Activated T-helper 1 cell treated with anti-CD3 and anti-CD28 coated beads, Interleukin-12 subunit alpha, Interleukin-12 subunit beta, Interleukin-2, Interleukin-4 antibody, amounts not matched to agents 30 ng/mL and 10 ng/mL and 1 ng/mL, durations not matched to agents 14 hours and 24 hours and 36 hours (primary cell): ENCODE measurements at places on chromosomes 3 and 15.

GRCh38 chr3:194042927-194043326, 93.0 kb upstream of the HES1 start:
- no peaks in the 10 kb centered on the region for H3K36me3 ChIP-seq
- H3K27me3 ChIP-seq, result peaks cover 9% of the 10 kb centered on the region
- H3K4me1 ChIP-seq, result peaks cover 9% of the 10 kb centered on the region

DNA sequence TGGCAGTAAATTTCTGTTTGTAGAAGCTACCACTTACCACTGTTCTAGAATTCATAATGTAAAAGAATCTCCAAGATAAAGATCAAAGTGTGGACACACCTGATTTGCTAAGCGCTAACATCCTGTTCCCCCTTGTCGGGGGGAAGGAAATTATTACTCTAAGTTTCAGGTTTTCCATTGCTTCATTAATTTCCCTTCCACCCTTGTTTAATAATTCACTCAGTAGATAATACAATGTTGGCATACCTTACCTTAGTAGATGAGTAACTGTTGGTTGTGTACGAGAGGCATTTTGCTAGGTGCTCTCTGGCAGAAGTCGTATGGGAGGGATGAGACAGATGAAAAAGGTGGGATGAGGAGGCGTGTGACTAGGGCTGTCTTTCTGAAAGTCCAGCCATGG, 641.2 kb upstream of the ARRDC4 start:
- no peak overlapping the region for H3K4me3 ChIP-seq
- H3K4me1 ChIP-seq, result no peaks in the 10 kb centered on the region
- DNase-seq, result no peak
- no peak overlapping the region for H3K27ac ChIP-seq

DNA sequence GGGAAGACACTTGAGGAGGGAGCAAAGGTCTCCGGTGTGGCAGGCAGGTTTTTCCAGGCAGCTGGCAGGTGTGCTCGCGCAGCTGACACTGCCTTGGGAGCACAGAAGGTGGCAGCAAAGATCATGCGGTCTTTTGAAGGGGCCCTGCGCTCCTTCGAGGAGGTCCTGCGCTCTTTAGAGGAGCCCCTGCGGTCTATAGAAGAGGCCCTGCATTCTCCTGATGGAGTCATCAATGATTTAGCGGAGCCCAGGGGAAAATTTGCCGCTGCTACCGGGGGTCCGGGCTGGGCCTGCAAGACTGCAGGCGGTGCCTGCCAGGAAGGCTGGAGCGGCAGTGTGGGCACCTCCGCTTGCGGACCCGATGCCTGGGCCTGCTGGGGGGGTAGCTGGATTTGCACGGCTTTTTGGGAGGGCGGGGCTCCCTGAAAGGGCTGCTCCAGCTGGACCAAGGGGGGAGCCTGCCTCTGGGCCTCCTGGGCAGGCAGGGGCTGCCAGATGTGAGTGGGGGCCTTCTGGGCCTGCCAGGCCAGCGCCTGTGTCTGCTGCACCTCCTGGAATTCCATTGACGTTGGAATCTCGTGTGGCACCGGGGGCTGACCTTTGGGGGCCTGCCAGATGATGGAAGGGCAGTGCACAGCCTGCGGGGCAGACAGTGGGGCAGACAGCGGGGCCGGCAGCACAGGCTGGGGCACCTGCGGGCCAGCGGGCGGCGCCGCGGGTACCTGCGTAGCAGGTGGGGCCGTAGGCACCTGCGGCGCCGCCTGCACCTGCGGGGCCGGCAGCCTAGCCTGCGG, 2.1 kb downstream of the MAGEL2 start:
- H3K27ac ChIP-seq, result no peak overlapping the region
- H3K27me3 ChIP-seq, result peaks cover 5% of the 10 kb centered on the region
- H3K4me3 ChIP-seq, result no peak overlapping the region
- no peaks in the 10 kb centered on the region for H3K4me1 ChIP-seq
- H3K36me3 ChIP-seq, result no peaks in the 10 kb centered on the region

DNA sequence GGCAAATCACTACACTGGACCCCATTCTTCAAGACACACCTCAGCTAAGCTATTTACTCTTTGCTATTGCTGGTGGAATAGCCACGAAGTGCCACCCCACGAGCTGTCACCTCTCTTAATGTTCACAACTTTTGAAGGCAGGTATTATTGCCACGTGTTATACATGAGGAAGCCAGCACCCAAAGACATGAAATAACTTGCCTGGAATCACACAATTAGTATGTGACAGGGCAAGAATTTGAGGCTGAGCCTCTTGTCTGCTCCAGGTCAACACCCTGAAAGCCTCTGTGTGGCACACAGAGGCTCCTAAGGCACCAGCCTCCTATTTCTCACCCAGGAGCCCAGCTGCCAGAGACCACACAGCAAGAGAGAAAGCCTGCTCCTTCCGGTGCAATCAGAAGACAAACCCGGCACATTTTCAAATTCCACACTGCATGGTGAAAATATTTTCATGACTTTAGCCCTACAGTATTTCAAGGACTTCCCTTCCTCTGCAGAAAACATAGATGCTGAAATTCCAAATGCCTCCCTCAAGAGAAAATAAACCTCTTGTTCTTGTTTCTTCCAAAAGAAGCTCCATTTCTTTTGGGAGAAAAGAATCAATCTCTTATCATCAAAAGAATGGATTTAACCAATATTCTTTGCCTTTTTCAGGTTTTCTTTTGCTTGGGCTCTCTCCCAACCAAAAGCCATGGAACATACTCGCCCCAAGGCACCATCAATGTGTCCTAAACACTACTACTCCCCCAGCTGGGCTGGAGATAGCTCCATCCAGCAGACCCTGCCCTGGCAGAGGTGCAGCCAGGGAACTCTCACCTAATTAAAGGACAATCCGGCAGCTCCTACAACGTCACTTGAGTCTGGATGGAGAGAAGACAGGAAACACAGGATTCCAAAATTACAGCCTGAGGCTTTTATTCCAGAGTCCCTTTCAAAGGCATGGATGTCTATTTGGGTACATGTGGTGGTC, 84.7 kb upstream of the THBS1 start:
- H3K4me3 ChIP-seq, result no peak overlapping the region
- no peak for DNase-seq
- H3K36me3 ChIP-seq, result no peaks in the 10 kb centered on the region
- no peak overlapping the region for H3K27ac ChIP-seq

GRCh38 chr3:71725271-71725991, at the start of gene EIF4E3:
TSS of gene EIF4E3 (minus strand) at chr3:71725402. CDS start at chr3:71725367, 35 bp downstream.
- H3K4me3 ChIP-seq, result peak within 1 kb of the TSS; percentile 90
- peak; percentile 43 for DNase-seq
- peaks cover 15% of the 10 kb centered on the region for H3K36me3 ChIP-seq
- peak within 1 kb of the TSS; percentile 95 for H3K27ac ChIP-seq
- H3K27me3 ChIP-seq, result no peaks in the 10 kb centered on the region
- peaks cover 75% of the 10 kb centered on the region for H3K4me1 ChIP-seq

GRCh38 chr3:101143012-101143411, 149.8 kb upstream of the ABI3BP start:
- no peak for DNase-seq
- no peaks in the 10 kb centered on the region for H3K4me1 ChIP-seq
- peaks cover 3% of the 10 kb centered on the region for H3K27me3 ChIP-seq
- H3K4me3 ChIP-seq, result no peak overlapping the region
- no peaks in the 10 kb centered on the region for H3K36me3 ChIP-seq

GRCh38 chr3:159821110-159821509, 167.5 kb upstream of the IL12A start:
- no peak overlapping the region for H3K4me3 ChIP-seq
- no peak for DNase-seq
- no peaks in the 10 kb centered on the region for H3K36me3 ChIP-seq
- H3K27me3 ChIP-seq, result peaks cover 6% of the 10 kb centered on the region
- H3K4me1 ChIP-seq, result no peaks in the 10 kb centered on the region

GRCh38 chr15:85274315-85275050, 105.9 kb upstream of the AKAP13 start:
- peaks cover 3% of the 10 kb centered on the region for H3K4me1 ChIP-seq
- H3K27me3 ChIP-seq, result no peaks in the 10 kb centered on the region
- DNase-seq, result no peak
- H3K4me3 ChIP-seq, result no peak overlapping the region

DNA sequence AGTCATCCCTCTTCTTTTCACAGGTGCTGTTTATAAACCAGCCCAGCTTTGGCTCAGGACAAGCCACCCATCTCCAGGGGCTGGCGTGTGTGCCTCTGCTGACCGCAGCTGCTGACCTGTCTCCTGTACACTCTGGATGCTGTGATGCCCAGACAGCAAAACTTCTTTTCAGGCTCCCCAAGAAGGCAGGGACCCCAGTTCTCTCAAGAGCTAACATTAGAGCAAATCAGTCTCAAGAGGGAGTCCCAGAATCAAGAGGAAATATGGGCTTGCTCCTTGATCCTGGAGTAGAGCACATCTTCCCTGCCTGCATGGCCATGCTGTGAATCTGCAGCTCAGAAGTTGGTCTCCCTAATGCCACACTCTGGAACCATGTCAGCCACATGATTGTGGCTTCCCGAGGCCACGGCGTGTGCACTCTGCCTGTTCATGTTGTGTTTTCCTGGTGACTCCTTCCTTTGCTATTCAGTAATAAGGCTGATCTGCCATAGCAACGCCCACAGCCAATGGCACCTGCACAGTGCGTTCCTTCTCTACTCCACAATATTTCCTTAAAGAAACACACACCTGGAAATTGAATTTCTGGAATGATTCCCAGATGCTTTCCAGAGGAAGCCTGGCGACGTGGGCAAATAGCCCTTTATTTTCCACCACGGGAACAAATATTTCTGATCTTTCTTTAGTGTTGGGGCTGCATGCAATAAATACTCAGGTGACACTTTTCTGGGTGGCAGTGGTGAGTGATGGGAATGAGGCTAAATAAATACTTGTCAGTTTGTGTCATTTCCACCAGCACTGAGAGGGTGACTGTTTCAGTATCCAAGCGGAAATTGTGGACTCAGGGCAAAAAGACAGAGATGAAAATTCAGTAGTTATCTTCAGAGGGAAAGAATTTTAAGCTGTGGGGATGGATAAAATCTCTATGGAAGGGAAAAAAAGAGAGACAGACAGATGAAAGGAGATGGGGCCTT, 21.9 kb upstream of the THSD4 start:
- no peaks in the 10 kb centered on the region for H3K27me3 ChIP-seq
- H3K4me1 ChIP-seq, result no peaks in the 10 kb centered on the region
- H3K36me3 ChIP-seq, result no peaks in the 10 kb centered on the region

DNA sequence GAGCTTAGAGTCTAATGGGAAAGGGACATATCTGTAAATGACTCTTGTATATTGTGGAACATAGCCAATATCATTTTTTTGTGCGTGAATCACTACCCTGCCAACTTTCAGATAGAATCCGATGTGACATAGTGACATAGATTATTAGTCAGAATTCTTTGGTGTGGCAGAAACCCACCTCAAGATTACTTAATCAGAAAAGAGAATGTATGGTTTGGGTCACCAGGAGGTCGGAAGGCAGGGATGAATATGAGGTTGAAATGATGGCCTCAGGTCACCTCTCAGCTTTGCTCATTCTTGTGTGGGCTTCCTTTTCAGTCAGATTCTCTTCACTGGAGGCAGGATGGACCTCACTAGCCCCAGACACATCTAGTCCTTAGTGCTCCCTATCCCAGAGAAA, 41.4 kb downstream of the SNAPC5 start:
- no peak overlapping the region for H3K27ac ChIP-seq
- H3K4me3 ChIP-seq, result no peak overlapping the region
- H3K4me1 ChIP-seq, result peaks cover 11% of the 10 kb centered on the region
- no peak for DNase-seq
- H3K27me3 ChIP-seq, result no peaks in the 10 kb centered on the region

- H3K4me1 ChIP-seq, result peaks cover 61% of the 10 kb centered on the region
- DNase-seq, result peak; percentile 85
- H3K27me3 ChIP-seq, result peaks cover 2% of the 10 kb centered on the region
- peaks cover 44% of the 10 kb centered on the region for H3K36me3 ChIP-seq
- peak overlapping the region; percentile 96 for H3K4me3 ChIP-seq
- H3K27ac ChIP-seq, result peak overlapping the region; percentile 98
Measured at GRCh38 chr15:38563723-38564519, 693 bp downstream of the RASGRP1 start.

- DNase-seq, result no peak
- no peak overlapping the region for H3K4me3 ChIP-seq
- H3K27ac ChIP-seq, result no peak overlapping the region
- H3K36me3 ChIP-seq, result no peaks in the 10 kb centered on the region
- no peaks in the 10 kb centered on the region for H3K27me3 ChIP-seq
Measured at GRCh38 chr3:147333098-147333497, 73.2 kb downstream of the ZIC4 start.

DNA sequence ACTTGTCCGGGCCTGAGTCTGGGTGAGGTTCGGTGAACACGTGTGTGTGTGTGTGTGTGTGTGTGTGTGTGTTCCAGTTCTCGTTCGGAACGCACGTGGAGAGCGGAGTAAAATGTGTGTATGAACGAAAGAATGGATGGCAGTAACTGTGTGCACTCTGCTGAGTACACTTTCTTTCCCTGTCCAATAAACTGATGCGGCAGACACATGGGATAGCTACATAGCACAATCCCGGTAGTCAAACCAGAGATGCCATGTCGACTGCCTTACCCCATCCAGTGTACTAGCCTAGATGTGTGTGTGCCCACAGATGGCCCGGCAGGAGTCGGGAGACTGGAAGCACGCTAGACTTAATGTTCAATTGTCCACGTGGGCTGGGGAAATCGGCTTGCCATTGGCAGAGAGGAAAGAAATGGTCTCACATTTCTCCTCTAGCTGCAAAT, 507 bp upstream of the GOLIM4 start:
- peak overlapping the region; percentile 90 for H3K4me3 ChIP-seq
- H3K27me3 ChIP-seq, result peaks cover 35% of the 10 kb centered on the region
- peaks cover 27% of the 10 kb centered on the region for H3K4me1 ChIP-seq

- no peak overlapping the region for H3K27ac ChIP-seq
- DNase-seq, result no peak
- H3K36me3 ChIP-seq, result no peaks in the 10 kb centered on the region
- H3K4me1 ChIP-seq, result no peaks in the 10 kb centered on the region
- H3K27me3 ChIP-seq, result peaks cover 11% of the 10 kb centered on the region
Measured at GRCh38 chr3:171890398-171890797, 47.2 kb downstream of the TMEM212 start.

GRCh38 chr3:47612178-47612577, 33.5 kb upstream of the CSPG5 start:
- peaks cover 26% of the 10 kb centered on the region for H3K36me3 ChIP-seq
- no peak overlapping the region for H3K27ac ChIP-seq

GRCh38 chr15:94297558-94297957, 66.2 kb downstream of the MCTP2 start:
- H3K27ac ChIP-seq, result peak overlapping the region; percentile 93
- peaks cover 87% of the 10 kb centered on the region for H3K4me1 ChIP-seq
- DNase-seq, result no peak
- peaks cover 45% of the 10 kb centered on the region for H3K36me3 ChIP-seq
- H3K27me3 ChIP-seq, result no peaks in the 10 kb centered on the region
- peak overlapping the region; percentile 72 for H3K4me3 ChIP-seq

- H3K27ac ChIP-seq, result no peak overlapping the region
- peaks cover 90% of the 10 kb centered on the region for H3K4me1 ChIP-seq
- no peak for DNase-seq
- no peaks in the 10 kb centered on the region for H3K27me3 ChIP-seq
- no peak overlapping the region for H3K4me3 ChIP-seq
- peaks cover 19% of the 10 kb centered on the region for H3K36me3 ChIP-seq
Measured at GRCh38 chr3:63973406-63973805, 49.9 kb downstream of the PSMD6 start.
